ENCODE measurements at places on chromosomes 12 and 14.

DNA sequence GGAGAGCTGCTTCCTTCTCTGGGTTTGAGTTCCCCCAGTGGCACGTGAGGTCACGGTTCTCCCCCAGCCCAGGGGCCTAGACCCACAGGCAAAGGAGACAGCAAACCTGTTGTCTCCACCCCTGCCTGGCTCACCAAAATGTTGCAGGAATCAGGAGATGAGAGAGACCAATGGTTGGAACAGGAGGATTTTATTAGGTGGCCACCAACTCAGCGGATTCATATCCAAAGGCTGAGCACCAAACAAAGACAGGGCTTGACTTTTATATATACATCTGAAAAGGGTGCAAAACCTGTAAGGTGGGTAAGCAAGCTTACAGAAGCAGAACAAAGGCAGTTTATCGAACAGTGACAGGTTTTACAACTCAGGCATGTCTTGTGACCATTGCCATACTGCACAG, 9.2 kb upstream of the ADAM21 start:
- no peak for DNase-seq

GRCh38 chr14:97641827-97642226, 844.6 kb downstream of the VRK1 start:
- DNase-seq, result no peak

DNA sequence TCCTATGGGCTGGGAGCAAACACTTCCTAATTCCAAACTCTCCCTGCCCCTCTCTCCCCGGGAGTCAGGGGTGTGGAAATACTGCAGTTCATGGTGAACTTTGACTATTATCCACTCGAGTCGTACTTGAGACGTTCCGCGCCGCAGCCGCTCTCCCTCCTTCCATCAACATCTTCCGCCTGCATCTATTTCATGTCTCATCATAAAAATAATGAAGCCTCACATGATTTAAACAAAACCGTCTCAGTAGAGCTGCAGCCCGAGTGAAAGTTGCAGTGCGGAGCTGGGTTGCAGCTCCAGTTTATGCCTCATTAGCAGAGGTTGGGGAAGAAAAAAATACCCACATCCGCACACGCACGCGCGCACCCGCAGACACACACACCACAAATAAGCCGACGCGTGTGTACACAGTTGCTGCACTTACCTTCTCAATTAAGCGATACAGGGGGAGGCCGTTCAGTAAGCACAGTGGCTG, 283 bp downstream of the LMO3 start:
- DNase-seq, result no peak

DNA sequence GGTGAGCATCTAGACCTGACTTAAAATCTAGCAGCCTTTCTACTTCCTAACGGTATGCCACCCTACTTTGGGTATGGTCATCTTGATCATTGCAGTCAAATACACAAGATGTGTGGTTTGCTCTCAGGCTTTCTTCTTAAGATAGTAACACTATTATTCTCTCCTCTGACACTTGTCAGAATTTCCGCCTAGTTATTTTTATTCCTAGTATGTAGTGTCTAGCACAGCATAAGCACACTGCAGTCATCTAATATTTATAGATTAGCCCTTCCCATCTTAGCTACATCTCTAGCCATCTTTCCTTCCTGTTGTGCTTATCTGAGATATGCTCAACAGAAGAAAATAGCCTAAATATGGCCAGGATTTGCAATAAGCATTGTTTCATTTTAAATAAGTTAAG, 180.1 kb downstream of the C12orf50 start:
- no peak for DNase-seq

DNA sequence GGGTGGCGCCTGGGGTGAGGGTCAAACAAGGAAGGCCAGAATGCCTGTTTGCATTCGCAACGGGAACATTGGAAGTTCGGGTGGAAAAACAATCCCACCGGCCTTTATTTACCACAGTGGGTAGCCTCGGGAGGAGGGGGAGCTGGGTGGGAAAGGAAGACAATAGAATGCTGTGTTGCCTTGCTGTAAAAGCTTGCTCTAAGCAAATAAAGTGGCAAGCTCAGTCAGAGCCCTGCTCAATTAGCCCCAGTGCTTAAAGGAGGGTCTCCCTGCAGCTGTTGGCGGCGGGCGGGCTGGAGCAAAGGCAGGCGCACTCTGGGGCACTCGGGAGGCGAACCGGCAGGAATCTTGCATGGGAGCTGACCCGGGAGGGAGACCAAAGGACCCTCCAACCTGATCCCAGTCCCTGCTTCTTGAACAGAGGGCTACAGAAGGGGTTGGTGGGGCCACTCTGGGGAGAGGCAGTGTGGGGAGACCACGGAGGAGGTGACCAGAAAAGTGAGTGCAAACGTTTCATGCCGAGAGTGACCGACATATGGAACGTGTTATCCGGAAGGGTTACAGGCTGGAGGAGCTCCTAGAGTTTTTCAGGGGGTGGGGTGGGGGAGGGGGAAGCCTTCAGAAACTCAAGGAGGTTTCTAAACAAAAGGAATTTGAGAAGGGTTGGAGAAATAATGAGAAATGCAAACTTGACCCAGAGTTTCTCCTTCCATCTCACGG, 48.5 kb downstream of the NTF3 start:
- DNase-seq, result no peak

Data from retinal pigment epithelial cell (primary cell).